ENCODE measurements at places on chromosomes 16 and 17.

DNA sequence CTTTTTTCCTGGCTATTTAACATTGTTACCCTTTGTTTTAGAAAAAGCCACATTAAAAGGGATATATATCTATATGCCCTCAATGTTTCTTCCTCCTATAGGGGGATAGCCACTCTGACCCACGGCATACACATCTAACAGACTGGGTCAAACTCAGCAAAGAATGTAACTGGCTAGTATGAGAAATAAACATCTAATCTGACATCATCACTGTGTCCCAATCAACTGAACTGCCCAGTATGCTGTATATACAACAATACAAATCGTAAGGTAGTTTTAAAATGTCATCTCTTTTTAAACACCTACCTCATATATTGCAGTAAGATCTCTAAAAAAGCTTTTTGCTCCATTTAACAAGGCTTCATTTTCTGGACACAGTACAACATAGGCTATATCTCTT is 39.9 kb upstream of the INTS2 start:
- no peak for DNase-seq

- no peak for DNase-seq
Measured at GRCh38 chr17:38322897-38323296, 20.9 kb downstream of the GPR179 start.

GRCh38 chr17:1147664-1148063 is 32.1 kb downstream of the ABR start:
- no peak for DNase-seq

DNA sequence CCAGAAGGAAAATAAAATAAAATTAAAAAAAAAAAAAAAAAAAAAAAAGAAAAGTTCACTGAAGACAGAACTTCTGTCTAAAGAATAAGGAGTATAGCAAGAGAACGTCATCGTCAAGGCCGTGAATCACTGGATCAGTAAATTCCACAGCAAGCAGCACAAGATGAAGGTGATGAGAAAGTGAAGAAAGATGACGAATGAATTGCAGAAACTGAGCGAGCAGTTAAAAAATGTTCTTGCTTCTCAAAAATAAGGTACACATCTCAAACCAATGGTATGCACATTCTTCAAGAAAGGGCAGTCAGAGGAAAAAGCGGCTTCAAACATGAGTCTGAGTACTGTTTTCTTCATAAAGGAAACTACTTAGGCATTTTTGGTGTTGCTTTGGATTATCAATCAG is 104.7 kb downstream of the SMG6 start:
- DNase-seq: no peak

GRCh38 chr16:87067836-87068761 is 249.1 kb downstream of the C16orf95 start:
- DNase-seq: no peak

GRCh38 chr17:74211912-74212208 is 1.5 kb upstream of the TTYH2 start:
- DNase-seq: no peak

DNA sequence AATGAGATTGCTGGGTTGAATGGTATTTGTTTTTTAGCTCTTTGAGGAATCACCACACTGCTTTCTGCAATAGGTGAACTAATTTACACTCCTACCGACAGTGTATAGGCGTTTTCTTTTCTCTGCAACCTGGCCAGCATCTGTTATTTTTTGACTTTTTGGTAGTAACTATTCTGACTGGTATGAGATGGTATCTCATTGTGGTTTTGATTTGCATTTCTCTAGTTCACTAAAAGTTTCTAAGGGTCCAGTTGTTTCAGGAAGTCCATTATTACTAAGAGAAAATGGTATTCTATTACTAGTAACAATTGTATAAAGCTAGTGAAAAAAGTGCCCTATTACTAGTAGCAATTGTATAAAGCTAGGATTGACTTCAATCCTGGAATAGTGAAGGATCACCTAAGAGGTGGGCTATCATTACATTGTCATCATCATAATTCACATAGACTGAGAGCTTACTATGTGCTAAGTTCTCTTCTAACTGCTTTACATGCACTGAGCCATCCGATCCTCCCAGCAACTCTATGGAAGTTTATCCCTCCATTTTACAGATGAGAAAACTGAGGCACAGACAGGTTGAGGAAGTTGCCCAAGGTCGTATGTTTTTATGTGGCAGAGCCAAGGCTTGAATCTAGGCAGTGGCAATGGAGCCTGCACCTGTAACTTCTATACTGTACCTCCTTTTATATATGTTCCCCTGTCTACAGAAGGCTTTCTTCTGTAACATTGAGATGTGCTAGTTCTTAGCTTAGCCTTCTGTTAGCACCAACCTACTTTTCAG is 13.4 kb upstream of the SMIM36 start:
- DNase-seq: no peak

DNA sequence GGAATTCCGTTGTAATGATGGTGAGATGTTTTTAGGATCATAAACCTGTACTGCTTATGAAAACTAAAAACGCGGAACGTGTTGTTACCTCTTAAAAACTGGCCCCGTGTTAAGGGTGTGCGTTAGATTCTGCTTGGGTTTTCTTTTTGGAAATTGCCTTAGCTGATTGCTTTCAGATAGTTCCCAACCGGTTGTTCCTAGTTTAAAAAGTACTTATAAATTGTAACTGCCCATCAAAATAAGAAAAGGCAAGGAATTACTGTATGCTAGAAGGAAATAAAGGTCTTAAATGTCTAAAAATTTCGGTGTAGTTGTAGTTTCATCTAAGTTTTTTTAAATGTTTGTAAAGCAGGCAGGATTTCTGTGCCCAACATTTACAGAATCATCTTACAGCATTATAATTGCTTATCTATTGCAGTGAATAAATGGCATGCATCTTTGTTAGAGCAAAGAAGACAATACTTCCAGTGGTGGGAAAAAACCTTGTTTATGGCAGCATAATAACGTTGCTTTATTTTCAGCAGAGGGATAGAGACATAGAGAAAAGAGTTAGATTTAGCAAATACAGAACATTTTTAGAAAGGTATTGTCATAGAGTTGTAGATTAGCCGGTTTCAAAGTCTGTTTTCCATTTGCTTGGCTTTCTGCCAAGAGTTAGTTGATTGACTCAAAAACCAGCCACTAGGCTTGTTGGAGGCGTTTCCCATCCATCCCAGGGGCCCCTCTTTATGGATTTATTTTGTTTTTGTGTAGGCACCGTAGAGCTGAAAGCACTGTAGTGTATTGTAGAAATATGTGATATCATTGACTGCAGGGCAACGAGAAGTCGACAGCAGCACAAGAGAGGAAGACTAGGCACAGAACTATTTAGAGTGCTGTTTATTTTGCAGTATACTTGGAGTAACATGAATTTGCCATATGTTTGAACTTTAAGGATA is 1.7 kb downstream of the PPM1D start:
- DNase-seq: no peak

DNA sequence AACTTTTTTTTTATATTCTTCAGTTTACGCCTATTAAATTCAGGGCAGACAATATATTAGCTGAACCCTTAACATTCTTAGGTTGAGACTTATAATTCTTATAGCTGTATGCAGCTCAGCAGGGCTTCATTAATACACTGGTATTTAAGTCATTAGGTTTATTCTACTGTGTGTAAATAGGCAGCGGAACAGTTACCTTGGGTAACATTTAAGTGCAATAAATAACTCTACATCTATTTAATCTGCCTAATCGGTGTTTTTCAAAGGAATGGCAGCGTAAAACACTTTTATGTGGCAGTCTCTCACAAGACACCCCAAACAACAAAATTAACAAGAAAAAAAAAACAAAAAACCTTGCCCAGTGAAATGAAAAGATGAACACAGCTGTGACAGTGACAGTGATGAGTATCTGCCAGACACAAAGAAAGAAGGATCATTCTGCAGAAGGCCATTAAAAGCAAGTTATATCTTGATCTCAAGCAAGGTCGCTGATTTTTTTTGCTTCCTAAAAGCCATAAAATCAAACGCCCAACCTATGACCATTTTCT is 32.6 kb downstream of the KCNJ2 start:
- DNase-seq: no peak

DNA sequence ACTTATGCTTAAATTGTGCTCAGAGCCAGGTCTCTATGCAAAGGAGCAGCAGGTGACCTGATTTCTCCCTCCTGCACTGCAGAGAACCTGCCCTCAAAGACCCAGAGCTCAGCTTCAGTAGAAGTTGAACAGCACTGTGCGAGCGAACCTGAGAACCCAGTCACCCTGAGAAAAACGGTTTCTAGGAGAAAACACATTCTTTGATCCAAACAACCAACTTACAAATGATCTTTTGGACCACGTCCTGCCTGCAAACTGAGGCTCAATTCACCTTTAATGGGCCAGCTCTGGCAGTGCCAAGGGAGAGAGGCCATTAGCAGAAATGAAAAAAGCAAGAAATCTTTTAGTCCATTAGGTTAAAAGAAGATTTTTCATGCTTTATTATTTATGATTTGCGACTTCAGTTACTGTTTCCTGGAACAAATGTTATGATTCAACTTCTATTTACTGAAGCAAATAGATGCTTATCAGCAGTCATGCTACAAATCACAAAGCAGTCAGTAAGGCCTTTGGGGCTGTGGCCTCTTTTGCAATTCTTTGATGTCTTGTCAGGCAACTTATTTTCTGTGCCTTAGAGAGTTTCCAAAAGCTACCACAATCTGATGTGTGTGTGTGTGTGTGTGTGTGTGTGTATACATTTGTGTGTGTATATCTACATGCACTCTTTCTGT is 65.7 kb upstream of the LRRC37A3 start:
- DNase-seq: no peak

DNA sequence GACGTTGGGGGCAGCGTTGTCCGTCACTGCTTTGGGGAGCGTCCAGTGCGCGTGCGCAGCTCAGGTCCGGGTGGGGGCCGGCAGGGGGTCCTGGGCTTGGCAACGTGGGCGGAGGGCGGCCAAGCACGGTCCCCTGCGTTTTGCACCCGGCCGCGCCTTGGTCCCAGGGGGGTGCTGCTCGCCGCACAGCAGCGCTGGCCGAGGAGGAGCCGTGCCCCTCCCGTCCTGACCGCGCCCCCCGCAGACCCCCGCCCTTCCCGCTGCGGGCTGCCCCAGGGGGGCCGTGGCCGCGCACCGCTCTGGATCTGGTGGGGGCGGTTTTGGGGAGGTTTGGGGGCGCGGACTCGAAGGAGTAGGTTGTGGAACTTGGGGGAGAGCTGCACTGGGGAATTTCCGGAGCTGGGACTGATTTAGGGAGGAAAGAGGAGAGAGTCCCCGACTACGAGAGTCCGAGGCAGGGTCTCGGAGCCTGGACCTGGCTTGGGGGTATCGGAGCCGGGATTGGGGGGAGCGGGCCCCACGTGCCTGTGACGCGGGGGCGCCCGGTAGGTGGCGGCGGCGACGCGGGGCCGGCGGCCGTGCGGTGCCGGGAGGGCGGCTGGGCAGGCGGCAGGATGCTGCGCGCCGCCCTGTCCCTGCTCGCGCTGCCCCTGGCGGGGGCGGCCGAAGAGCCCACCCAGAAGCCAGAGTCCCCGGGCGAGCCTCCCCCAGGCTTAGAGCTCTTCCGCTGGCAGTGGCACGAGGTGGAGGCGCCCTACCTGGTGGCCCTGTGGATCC is at the start of gene SLC9A5:
SLC9A5 (plus strand) TSS at position 579 of the 777 bp plus-strand sequence; CDS start at position 615, 36 bp downstream.
- DNase-seq: no peak

- DNase-seq: no peak
Measured at GRCh38 chr17:28744972-28745785, 1.4 kb downstream of the TRAF4 start.

DNA sequence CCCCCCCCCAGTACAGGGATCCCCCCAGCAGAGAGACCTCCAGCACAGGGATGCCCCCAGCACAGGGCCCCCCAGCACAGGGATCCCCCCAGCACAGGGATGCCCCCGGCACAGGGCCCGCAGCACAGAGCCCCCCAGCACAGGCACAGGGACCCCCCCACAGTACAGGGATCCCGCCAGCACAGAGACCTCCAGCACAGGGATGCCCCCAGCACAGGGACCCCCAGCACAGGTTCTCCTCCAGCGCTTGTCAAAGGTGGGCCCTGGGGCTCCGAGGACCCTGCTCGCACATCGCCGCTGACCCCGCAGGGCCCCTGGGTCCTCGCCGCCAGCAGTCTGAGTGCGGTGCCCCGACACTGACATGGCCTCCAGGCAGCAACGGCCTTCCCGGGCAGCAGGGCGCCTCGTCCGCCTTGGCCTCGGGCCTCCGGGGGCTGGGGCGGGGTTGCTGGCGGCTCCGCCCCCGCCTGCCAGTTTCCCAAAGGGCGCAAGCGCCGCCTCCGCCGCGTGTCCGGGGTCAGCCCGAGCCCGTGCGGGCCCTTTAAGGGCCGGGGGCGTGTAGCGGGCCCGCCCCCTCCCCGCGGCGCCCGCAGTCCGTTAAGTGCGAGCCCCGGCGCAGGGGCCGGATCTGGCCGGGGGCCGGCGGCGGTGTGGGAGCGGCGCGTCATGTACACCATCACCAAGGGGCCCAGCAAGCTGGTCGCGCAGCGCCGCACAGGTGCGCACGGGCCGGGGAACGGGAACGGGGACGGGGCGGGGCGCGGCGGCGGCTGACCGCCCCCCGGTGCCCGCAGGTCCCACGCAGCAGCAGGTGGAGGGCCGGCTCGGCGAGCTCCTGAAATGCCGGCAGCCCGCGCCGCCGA is at the start of gene MCRIP2:
MCRIP2 (plus strand) TSS at position 503 of the 863 bp plus-strand sequence; CDS start at position 667, 164 bp downstream.
- DNase-seq: peak; percentile 7

- no peak for DNase-seq
Measured at GRCh38 chr16:31868164-31868563, 5.4 kb upstream of the ZNF267 start.

DNA sequence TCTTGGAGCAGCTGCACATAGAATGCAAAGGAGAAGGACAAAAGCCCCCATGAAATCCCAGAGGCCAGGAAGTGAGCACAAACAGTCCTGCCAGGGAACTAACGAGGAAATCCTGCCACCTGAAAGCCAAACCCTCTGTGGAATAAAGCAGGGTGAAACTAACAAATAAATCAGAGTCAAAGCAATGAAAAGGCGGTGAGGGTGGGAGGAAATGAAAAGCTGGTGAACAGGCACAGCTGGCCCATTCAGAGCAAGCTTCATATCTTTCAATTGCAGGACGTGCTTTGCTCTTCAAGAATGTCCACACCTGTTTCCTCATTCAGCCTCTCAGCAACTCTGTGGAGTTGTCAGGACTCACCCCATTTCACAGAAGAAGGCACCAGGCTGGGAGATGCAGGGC is 108.1 kb downstream of the ABCC12 start:
- DNase-seq: no peak
